NCI-H187 (cell line): ENCODE measurements at places on chromosomes 4 and X.

DNA sequence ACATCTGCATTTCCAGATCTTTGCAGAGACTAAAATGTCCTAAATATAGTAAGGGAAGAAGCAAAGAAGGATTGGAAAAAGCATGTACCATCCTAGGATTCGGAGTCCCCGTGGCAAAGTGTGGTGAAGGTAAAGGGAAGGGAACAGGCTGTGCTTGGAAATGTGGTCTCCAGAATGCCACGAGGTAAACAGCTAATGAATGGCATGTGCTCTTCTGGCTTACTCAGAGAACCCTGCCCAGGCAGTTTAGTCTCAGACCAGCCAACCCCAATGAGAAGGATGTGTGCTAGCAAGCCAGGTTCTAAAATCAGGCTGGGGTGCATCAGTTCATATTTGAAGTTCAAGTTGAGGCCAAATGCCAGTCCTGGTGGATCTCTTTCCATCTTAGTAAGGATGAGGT, 113.1 kb downstream of the RS1 start:
- no peak for DNase-seq

- no peak for DNase-seq
Measured at GRCh38 chr4:142339053-142339452, 507.0 kb downstream of the INPP4B start.

- DNase-seq: no peak
Measured at GRCh38 chrX:41445171-41445570, 2.0 kb upstream of the NYX start.

GRCh38 chrX:68978255-68978654, 149.4 kb downstream of the EFNB1 start:
- DNase-seq: no peak

DNA sequence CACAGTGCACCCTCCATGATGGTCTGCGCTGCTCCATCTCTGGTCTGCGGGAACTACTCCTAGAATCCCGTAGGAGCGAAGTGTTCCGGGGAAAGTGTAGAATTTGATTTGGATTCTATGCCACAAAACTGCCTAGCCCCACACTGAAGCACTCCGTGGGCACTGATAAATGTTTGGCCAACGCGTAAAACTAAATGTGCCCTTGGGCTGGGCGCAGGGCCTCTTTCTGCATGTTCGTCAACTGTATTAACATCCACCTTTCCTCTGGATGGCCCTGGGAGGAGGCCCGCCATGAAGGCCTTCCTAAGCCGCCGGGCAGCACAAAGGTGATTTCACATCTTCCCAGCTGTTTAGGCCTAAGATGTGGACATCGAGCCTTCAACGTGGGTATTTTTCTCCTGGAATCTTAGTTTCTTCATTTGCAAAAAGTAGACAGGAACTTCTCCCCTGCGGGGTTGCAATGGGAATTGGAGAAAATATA, 2.6 kb downstream of the MSX1 start:
- no peak for DNase-seq

DNA sequence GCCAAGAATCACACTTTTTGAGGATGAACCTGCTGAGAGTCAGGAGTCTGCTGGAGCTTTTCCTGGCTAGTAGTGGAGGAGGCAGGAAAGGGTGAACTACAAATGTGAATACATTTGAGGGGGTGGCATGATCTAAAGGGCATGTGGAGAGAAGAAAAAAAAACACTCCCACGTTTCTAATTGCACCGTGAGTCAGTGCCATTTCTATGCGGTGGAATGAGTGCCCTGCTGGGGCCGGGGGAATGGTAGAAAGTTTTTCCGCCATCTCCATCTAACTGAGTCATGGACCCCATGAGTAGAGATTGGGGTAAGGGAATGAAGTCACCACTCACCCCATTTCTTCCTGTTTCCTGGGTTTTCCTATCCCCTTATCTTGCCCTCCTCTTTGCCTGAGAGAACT, 19.8 kb downstream of the BEX3 start:
- no peak for DNase-seq

- DNase-seq: no peak
Measured at GRCh38 chrX:3768881-3769280, 55.4 kb upstream of the PRKX start.

DNA sequence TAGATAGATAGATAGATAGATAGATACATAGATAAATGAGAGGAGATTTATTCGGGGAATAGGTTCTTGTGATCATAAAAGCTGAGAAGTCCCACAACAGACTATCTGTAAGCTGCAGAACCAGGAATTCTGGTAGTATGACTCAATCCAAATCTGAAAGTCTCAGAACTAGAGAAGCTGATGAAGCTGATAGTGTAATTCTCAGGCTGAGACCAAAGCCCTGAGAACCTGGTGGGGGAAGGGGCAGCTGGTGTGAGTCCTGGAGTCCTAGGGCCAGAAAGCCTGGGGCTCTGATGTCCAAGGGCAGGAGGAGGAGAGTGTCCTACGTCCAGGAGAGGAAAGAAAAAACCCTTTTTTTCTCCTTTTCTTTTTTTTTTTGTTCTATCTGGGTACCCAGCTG, 8.0 kb upstream of the BANK1 start:
- DNase-seq: no peak

DNA sequence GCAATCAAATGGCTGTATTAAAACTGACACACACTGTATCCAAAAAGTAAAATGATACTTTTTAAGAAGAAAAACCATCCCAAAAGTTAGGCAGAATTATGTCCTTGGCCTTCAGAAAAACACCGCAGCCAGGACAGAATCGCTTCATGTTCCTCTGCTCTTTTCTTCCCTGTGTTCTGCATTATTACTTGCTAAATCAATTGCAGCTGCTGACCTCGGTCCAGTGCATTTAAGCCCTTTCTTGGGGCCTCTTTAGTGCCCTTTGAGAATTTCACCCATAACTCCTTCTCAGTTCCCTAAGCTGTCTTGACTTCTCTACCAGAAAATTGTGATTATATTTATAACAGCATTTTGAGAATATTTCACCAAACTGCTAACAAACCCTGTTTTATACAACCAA, 696.9 kb downstream of the PCDH7 start:
- DNase-seq: no peak

DNA sequence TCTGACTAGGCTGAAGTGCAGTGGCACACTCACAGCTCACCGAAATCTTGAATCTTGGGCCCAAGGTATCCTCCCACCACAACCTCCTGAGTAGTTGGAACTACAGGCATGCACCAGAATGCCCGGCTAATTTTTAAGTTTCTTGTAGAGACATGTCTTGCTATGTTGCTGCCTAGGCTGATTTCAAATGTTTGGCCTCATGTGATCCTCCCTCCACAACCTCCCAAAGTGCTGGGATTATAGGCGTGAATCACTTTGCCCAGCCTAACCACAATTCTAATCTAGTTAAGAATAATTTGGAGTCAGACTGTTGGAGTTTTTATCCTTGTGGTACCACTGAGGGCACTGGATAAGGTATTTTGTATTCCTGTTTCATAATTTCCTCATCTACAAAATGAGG, 317.5 kb upstream of the AGA start:
- no peak for DNase-seq

DNA sequence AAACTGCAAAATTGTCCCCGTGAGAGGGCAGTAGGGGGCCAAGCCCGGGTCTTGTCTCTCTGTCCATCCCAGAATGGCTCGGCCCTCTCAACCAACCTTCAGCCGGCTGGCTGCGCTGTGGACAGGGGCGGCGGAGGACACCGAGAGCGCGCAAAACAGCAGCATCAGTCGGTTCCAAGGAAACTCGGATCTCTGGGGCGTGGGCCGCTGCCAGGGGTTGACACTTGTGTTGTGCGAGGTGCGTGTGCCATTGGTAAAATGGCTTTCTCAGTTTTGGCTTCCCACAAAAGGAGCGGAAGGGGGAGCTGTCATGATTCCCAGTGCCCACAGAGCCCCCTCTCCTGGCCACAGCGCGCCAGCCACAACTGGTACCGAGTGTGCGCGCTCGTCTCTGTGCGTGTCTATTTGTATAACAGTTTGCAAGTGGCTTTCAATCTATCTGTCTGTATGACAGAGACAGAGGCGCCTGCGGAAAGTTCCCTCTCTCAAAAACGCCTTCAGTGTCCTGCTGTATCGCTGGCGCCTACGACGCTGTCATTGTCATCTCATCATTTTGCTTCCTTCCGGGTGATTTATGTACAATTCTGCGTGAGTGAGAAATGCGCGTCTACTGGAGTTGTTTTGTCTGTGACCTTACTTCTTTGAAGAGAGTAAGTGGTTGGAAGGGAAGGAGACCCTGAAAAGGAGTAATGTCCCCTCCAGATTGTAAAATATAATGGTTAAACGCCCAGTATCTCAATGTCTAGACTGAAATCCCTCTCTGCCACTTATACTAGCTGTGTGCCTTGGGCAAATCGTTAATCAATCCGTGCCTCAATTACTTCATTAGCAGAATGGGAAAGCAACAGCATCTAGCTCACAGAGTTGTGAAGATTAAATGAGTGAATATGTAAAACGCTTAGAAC, 1.8 kb downstream of the DKK2 start:
- DNase-seq: no peak

DNA sequence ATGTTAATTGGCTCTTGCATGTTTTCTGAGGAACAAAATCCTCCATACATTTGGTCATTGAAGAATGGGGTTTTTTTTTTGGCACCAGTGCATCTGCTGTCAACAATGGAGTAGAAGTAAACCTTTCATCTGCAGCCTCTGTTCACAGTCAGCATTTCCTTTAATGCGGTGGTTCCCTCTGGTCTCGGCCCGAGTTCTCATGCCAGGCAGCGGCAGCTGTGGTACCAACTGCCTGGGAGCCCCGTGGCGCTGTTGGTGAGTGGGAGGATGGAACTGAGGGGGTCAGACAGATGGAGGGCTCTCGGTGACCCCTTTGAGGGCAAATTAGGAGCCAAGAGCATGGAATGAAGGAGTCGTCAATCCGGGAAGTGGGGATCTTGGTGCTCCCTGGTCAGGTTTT, 114.7 kb downstream of the AFF1 start:
- no peak for DNase-seq

DNA sequence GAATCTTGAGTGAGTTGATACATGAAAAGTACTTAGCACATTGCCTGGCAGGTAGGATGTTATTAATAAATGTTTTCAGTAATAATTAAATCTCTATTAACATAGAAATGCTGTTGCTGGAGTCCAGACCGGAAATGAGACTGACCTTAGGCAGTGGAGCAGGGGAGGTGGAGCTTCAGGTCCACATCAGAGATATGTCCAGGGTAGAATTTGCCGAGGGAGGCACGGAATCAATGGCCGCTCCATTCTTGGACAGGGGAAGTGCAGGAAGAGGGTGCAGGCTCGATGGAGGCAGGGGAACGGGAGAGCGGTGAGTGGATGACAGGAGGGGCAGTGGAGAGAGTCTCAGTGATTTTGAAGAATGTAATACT, 107.3 kb downstream of the GATB start:
- no peak for DNase-seq

DNA sequence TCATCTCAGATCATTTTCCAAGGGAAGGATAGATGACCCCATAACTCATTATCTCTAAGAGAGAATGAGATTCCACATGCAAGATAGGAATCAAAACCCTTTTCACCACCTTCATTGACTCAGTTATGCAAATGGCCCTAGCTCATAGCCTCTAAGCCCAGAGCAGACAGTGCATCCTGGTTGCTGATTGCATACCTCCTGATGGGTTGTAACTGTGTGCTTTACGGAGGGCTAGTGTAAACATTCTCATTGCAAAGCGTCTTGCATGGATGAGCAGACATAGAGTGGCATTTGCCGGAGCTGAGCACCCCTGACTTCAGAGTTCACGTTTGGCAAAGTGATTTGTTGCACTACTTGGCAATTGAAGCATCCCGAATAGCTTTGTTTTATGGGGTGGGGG, 151.0 kb downstream of the VCX3A start:
- peak; percentile 28 for DNase-seq

GRCh38 chrX:31178064-31178768, 106.4 kb upstream of the FTHL17 start:
- no peak for DNase-seq

DNA sequence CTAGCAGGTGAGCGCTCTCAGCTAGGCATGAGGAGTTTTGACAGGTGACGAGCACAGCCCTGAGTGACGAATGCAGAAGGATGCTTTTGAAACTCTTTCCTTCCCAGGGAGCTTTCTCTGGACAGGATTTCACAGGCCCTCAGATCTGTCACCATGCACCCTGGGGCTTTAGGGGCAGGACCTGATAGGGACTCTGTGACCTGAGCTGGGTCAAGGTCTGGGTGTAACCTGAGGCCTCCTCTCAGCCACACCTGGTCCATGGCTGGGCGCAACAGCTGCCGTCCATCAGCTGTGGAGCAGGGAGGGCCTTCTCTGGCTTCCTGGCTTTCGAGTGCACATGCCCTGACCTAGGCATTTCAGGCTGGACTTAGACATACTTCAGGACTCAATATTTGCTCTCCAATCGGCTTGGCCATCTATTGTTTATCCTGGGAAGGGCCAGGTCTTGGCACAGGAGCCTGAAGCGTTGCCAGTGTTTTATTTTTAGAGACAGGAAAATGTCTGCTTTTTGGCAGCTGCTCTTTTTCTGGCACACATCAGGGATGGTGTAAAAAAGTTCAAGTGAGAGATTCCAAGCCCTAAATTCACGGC, 56.4 kb downstream of the C4orf51 start:
- no peak for DNase-seq

DNA sequence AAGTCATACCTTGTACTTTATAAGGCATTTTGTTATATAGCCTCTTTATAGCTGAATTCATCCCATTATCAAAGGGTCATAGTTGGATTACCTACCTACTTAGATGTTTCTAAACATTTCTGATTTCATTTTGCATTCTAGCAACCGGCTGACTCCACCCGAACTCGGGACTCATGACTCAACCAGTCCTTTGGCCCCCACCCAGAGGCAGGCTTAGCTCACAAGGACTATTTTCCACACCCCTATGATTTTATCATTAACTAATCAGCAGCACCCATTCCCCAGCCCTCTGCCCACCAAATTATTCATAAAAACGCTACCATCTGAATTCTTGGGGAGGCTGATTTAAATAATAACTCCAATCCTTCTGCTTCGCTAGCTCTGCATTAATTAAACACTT, 79.9 kb upstream of the EGFL6 start:
- DNase-seq: no peak

DNA sequence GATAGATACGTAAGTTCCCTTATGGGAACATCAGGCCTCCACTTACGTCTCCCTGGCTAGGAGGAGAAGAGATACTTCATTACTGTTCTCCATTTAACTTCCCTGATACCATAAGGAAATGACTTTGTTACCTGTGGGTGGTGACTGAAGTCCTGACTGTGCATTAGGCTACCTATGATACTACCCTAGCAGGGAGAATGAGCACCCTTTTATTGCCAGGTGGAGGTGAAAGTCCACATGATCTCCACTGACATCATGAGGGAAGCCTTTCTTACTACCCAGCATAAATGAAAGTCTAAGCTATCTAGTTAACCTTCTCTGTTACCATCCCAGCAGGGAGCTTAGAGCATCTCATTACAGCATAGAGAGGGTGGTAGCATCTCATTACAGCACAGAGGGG, 24.4 kb upstream of the LAMTOR3 start:
- DNase-seq: no peak

GRCh38 chr4:48307528-48307927, 33.8 kb upstream of the SLAIN2 start:
- DNase-seq: no peak

GRCh38 chr4:162268911-162269310, 105.1 kb upstream of the FSTL5 start:
- no peak for DNase-seq

- no peak for DNase-seq
Measured at GRCh38 chrX:77298790-77299189, 148.4 kb upstream of the FGF16 start.
